ENCODE measurements at places on chromosomes 3 and 15.

- DNase-seq = no peak
Measured at GRCh38 chr3:106485802-106486201, 617.0 kb upstream of the CBLB start.

DNA sequence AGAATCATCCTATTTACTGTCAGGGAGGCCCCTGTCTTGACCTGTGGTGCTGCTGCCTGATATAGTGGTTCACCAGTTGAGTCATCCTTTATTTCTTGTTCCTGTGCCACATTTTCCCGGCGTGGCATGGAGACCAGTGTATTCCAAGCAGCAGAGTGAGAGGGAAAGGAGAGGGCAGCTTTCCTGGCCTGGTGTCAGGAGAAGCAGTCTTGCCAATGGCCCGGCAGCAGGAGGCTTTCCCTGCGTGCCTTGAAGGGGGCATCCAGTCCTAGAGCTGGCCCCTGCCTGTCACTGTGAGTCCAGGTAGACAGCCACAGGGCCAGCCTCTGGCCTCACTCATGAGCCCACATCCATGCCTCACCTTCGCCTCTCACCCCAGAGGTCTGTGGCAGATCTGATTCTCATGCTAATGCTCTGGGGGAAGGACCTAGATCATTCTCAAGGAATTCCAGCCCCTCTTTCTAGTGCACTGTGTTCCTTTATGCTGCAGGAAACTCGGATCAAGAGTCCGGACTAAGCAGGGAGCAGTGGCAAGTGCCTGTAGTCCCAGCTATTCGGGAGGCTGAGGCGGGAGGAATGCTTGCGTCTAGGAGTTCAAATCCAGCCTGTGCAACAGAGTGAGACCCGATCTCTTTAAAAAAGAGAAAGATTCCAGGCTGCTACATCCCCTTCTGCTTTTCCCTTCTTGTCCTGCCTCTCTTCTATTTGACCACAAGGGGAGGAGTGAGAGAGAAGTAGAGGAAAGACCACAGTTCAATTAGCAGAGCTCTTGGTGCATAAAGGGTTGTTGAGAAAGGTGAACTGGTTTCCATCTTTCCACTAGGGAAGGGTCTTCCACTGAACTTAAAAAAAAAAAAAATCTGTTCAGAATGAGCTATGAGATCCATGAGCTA lies 66.8 kb upstream of the HACD2 start:
- DNase-seq = no peak

DNA sequence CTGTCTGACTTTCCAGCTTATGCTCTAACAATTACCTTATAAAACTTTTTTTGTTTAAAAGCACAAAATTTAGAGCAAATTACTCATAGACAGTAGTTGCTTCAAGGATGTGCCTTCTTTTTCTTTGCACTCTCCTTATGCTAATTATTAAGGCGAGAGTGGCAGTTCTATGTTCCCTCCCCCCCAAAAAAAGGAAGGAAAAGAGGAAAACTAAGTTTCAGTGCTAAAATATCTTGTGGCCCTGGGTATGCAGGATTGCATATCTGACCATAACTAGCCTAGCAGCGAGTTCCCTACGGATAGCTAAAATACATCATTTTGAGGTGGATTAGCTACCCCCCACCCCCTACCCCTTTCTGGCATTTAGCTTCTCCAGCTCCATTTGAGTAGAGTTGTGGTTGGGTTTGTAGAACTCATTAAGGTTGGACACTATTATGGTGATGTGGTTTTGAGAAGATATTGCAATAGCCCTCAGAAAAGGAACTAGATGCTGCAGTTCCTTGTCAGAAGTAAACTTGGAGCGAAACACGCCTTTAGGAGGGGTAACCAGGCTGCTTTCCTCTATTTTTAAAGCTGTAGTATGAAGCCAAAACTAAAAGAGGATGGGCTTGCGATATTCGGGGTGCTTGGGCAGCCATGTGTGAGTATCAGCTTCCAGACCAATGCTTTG lies 174.6 kb downstream of the AKAP13 start:
- DNase-seq = no peak

DNA sequence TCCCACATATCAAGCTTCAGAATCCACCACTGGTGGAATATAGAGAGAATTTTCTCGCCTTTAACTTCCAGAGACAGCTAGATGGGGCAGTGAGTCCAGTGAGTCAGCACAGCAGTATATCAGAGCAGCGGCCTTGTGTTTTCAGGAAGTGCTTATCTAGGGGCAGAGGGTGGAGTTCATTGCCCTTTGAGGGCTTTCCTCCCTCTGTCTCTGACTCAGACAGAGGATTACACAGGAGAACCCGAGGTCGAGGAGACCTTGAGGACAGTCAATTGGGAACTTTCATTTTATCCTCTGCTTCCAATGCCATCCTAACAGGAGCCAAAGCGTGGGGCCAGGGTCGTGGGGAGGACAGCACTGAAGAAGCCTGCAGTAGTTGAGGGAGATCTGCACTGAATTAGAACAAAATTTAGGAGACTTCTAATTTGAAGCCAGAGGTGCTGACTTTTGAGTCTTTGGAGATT lies 109.6 kb upstream of the UMPS start:
- DNase-seq = no peak

GRCh38 chr15:38528294-38528693 lies 36.3 kb downstream of the RASGRP1 start:
- peak; percentile 56 for DNase-seq

- DNase-seq = no peak
Measured at GRCh38 chr3:38755130-38755529, 60.9 kb downstream of the SCN10A start.

DNA sequence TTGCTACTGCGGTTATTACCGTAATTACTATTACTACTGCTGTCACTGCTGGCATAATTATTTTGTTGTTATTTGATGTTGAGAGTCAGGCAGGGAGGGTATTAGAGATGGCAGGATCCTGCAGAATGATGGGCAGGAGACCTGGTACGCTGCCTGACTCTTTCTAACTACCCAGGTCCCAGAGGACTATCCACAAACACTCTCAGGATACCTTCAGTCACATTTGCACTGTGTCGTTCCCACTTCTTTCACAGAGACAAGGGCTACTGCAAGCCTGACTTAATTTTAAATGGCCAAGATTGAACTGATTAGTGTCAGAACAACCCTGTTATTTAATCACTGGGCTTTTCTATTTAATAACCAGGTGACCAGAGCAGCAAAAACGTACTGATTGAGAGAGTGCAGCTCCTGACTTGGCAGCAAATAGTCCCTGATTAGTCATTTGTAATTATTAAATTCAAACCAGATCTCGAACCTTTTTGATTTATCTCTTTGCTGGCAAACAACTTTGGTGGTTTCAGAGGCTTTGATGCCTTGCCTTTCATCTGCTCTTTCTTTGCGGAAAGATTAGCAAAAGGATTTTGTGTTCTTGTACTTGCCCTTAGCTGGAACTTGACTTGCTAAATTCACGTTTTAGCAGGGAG lies 88.8 kb upstream of the ARHGEF3 start:
- no peak for DNase-seq

DNA sequence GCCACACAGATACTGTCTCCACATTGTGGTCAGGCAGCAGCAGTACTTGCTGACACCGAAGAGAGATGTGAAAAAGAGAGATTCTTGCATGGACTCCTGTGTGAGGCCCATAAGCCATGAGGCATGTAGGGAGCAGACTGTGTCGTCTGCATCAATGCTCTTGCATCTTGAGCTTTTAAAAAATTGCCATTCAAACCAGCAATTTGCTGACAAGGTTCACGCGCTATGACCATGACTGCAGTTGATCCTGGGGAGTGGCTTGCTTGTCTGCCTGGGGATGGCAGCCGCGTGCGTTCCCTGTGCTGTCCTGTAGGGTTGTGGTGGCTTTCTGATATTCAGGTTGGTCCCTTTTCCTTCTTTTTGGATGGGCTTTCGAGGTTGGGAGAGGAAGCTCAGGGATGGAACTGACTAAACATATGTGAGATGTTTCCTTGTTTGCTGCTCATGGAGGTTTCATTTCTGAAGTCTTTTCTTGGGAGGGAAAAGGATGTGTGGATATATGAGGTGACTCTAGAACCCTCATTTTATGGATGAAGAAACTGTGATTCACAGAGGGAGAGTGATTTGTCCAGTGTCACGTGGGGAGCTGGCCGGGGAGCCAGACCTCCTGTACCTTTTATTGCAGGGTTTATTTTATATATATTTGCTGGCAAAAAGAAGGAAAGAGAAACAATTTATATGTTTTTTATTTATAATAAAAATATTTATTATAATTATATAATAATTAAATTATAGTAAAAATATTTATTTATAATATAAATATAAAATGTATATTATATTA lies 48.6 kb downstream of the LPP start:
- DNase-seq = no peak

GRCh38 chr15:70283511-70283910 lies 185.8 kb upstream of the TLE3 start:
- DNase-seq = no peak

GRCh38 chr15:66063147-66063546 lies 190.4 kb downstream of the MEGF11 start:
- no peak for DNase-seq

DNA sequence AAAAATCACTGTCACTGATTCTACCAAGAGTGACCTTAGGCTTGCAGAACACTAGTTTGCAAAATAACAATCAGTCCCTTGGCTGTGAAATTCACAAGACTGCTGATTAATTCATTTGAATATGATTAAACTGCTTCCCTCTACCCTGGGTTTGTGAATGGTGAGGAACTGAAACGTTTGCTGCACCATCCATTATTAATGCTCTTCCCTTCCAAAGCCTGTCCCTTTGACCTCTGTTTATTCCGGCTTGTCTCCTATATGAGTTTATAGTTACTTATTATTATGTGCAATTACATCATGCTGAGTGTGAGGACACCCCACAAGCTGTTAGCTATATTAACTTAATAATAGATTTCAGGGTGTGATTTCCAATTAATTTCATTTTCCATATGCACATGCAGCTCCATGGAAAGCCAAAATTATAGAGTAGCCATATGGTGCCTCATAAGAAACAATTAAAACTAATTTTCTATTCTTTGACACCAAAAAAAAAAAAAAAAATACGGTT lies 96.5 kb downstream of the SUCLG2 start:
- no peak for DNase-seq

- no peak for DNase-seq
Measured at GRCh38 chr3:31967592-31967991, 13.5 kb downstream of the OSBPL10 start.

- no peak for DNase-seq
Measured at GRCh38 chr3:114565216-114565615, 271.4 kb downstream of the TIGIT start.

GRCh38 chr3:112979244-112979832 lies 4.4 kb upstream of the CD200R1 start:
- DNase-seq = peak; percentile 5

GRCh38 chr3:107970993-107971580 lies 119.7 kb downstream of the CD47 start:
- DNase-seq = no peak

GRCh38 chr3:6425289-6425820 lies 435.6 kb upstream of the GRM7 start:
- no peak for DNase-seq

DNA sequence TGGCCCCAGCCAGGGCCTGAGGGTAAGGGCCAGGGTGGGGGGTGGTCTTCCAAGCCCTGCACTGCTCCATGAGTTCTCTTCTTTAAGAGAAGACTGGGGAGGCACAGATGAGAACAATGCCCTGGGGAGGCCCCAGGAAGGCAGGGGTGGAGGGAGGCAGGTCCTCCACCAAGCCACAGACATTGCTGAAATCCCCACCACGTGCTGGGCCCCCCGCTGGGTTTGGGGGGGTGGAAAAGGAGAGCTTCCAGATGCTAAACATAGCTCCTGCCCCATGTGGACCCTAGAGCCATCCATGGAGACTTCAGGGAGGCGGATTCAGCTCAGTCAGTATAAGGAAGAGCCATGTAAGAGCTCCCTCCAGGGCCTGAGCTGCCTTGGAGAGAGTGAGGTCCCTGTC lies 157.8 kb upstream of the LINGO1 start:
- no peak for DNase-seq

GRCh38 chr3:59566481-59566975 lies 516.7 kb upstream of the CFAP20DC start:
- peak; percentile 94 for DNase-seq

GRCh38 chr3:20575146-20575545 lies 389.1 kb upstream of the SGO1 start:
- peak; percentile 1 for DNase-seq

GRCh38 chr15:74131628-74132413 lies 1.4 kb downstream of the ISLR2 start:
- DNase-seq = no peak

- no peak for DNase-seq
Measured at GRCh38 chr3:53222183-53222901, 33.5 kb downstream of the TKT start.

- no peak for DNase-seq
Measured at GRCh38 chr3:156395961-156396710, 158.8 kb downstream of the SSR3 start.

GRCh38 chr3:18237251-18238005 lies 187.7 kb downstream of the SATB1 start:
- peak; percentile 91 for DNase-seq

- DNase-seq = no peak
Measured at GRCh38 chr3:43770426-43771103, 79.8 kb downstream of the ABHD5 start.

- peak; percentile 39 for DNase-seq
Measured at GRCh38 chr3:102536456-102536855, 101.6 kb downstream of the ZPLD1 start.

GRCh38 chr3:59677747-59678702 lies 628.2 kb upstream of the CFAP20DC start:
- peak; percentile 30 for DNase-seq

- DNase-seq = peak; percentile 91
Measured at GRCh38 chr15:33194704-33195670, at the start of gene FMN1. TSS of gene FMN1 (minus strand) at chr15:33194714. CDS start at chr15:33154914, 39,800 bp downstream.

DNA sequence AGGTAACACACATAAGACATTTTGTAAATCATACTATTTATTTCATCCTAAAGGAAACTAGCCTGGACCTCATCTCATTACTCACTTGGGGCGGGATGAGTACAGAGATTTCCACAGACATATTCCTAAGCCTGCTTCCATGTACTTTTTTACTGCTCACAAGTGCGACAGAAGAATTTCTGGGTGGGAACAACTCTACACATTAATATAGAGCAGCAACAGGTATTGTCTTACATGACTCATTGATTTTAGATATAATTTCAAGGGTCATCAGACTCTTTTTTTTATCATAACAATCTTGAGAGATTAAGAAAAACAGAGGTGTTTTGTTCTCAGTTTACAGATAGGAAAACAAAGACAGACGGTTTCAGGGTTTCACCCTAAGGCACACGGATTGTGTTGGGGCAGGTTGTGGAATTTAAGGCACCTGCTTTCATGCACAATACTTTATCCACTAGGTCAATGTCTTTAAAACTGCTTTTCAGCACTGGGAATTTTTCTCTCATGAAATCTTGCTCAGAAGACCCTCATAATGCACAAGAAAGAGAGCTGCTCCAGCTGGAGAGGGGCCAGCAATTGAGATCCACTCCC lies 186.7 kb upstream of the CDIN1 start:
- DNase-seq = peak; percentile 88

Measured in mammary epithelial cell (primary cell).